Lung (tissue), 17 donors: ENCODE measurements at places on chromosomes 6 and 20.
A peak's percentile ranks its signal among the peaks of the same experiment; 100 is the strongest.

DNA sequence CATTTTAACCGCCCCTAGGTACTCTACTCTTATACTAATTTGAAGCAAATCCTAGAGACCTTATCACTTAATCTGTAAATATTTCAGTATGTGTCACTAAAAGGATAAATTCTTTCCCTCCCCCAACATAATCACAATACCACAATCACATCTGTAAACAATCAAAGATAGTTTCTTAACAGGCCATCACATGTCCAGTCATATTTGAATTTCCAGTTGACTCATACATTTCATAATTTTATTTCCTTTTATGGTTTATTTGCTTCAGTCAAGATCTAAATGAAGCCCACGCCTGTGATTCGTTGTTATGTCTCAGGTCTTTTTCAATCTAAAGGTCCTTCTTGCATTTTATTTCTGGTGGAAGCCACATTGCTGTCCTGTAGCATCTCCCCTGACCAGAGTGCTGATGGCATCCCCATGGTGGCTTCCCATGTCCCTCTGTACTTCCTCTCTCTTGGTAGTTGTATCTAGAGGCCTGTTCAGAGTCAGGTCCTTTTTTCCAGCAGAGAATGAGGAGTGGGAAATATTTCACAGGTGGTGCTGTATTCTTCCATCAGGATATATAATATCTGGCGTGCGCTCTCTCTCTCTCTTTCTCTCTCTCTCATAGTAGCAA lies 128.6 kb upstream of the SLC22A23 start:
- DNase-seq = peak; percentile 20

- no peak for DNase-seq
Observed at GRCh38 chr6:144555066-144555465, 269.9 kb downstream of the UTRN start.

GRCh38 chr20:42572320-42573016 lies 617.2 kb downstream of the PTPRT start:
- no peak for DNase-seq

DNA sequence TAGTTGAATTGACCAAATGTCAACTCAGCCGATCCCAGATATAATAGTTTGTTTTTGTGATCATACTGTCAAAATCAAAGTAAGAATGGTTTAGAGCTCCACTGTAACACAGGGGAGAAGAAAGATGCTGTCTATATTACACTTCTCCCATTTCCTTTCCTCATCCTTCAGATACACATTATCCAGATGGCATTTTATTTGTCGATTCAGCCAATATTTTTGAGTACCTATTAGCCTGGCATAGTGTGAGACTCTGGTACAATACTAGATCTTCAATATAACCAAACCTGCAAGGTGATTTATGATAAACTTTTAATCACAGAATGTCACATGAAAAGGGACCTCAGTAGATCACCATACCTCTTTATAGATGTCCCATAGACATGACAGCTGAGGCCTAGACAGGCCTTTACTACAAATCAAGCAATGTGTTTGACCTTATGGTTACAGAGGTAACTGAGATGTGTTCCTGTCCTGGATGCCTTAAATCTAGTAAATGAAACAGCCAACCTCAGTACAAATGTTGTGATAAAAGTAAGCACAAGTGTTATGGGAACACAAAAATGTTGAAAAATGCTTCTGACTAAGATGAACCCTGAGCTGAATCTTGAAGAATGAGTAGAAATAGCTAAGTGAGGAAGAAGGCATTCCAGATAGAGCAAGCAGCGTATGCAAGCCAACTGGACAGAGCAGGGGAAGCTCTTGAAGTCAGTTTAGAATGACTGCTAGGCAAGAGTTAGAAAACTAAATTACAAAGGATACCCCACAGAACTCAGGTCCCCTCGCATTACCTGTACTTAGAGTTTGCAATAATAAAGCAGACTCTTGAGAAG lies 1.9 kb downstream of the FBXO9 start:
- no peak for DNase-seq

DNA sequence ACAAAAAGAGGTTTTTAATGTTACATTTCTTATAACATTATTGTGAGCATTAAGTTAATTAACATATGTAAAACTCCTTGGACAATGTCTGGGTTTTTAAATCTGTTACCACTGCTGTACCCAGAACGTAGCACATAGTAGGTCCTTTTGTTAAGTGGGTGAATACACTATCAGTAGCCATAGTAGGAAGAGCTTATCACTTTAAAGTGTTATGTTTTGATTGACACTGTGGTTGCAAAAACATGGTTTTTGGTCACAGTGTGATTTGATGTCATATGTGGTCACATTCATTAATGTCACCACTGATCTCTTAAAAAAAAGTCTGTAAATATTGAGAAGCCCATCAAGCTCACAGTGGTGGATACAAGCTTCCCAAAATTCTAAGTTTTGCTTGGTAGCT lies 160.7 kb downstream of the PLCB1 start:
- no peak for DNase-seq

DNA sequence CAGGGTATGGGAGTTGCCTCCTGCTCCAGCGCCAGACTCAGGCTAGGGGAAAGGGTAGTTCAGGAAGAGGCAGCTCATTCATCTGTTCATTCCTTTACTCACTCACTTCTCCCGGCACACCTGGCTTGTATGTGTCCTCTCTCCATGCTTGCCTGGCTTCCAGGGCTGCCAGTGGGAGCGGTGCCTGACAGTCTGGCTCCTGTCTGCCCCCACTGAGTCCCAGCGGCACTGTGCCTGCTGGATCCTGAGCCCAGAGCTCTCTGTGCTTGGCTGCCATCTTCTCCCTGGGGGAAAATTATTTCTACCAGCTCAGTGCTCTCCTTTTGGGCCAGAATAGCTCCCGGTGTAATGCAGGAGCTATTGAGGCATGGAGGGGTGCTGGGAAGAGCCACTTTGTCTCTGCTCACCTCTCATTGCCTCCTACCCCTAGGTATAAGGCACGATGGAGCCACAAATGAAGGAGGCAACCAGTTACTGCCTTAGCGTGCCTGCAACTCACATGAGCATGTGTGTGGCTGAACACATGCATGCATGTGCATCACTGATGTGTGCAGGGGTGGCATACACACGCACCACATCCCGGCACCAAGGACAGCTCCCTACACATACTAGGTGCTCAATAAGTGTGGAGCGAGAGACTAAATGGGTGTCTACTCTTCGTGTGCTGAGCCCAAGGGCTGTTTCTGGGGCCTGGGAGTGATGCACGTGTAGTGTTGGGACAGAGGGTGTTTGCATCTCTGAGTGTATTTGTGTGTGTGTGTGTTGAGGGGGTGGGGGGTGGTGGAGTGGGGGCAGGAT lies 46.6 kb downstream of the CDH22 start:
- no peak for DNase-seq

GRCh38 chr6:42947950-42948349 lies 12.6 kb upstream of the GNMT start:
- no peak for DNase-seq

DNA sequence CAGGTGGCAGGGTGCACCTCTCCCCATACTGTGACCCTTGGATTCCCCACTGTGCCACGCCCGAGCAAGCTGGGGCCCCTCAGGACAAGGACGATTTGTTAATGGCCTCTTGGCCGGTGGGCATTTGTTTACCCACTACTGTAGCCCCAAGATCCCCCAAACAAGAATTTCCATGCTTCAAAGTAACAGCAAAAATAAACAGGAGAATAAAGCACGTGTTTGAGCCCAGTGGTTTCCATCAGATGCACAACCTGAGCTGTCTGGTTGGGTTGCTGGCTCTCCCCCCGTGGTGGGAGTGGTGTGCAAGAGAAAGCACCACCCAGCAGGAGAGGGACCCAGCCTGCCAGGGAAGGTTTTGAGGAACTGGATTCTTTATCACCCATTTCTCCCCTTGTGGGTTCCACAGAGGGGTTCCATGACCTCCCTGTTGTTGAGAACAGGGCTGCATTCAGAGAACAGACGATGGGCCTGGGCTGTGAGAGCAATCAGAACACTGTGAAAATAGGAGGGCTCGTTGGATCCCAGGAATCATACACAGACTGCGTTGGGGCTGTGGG lies 4.8 kb downstream of the CD93 start:
- DNase-seq = no peak

DNA sequence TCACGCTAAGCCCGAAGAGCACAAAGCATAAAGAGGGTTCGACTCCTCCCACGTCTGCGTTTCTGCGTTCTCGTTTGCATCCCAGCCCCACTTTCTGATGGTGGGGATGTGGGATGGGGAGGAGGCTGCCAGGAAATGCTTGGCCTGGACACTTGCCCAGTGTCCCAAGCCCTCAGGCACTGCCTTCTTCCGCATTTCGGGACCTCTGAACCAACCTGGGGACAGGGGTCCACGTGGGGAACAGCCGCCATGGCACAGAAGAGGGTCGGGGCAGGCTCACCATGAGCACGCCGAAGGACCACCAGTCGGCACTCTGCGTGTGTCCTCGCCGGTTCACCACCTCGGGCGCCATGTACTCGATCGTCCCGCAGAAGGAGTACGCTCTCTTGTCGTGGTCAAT lies 88.2 kb downstream of the RAMACL start:
- DNase-seq = no peak

DNA sequence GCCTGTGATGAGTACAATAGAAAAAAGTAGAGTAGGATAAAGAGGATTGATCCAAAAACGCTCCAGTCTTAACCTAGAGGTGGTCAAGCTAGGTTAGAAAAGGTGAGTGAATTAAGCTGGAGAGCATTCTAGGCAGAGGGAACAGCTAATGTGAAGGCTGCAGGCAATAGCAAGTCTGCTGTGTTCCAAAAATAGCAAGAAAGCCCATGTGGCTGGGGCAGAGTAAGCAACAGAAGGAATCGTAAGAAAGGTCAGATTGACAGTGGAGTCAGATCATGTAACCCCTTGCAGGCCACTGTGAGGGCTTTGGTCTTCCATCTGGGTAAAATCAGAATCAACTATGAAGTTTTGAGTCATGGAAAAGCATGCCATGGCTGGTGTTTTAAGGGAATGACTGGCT lies 155.0 kb downstream of the OPN5 start:
- no peak for DNase-seq

GRCh38 chr6:72267470-72267869 lies 354.4 kb upstream of the KCNQ5 start:
- no peak for DNase-seq

GRCh38 chr6:36280467-36280866 lies 10.6 kb downstream of the PNPLA1 start:
- DNase-seq = no peak

DNA sequence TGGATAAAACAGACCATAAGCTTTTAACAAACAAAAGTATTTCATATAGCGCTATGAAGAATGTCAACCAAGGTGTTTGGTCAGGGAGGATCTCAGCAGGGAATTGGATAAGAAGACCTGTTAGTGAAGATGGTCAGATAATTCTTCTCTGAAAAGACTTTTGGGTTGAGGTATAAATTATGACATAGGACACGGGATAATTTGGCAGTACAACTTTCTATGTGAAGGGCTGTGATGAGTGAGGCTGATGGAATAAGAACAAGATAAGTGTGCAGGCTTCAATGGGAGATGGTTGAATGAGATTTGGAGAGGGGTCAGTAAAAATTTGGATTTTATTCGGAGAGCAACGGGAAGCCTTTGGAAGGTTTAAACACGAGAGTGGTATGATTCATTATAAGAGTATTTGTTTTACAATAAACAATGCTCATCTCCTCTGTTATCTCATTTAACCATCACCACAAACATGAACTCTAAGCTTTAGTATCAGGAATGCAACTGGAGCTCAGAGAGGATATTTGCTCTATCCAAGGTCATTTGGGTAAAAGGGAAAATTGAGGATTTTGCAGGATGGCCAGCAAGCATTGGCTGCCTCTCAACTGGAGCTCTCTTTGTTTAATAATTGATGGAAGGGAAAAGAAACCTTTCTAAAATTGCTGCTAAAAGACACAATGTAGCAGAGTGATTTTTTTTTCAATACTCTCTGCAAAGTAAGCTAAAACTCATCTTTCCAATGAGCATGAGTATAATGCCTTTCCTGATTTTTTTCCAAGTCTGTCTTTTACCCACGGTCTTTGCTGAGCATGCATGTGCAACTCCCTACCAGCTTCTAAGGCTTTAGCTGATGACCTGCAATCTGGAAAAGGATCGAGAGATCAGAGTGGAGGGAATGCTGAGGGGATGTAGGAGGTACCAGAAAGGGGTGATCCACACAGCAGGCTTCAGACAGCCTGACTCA lies 534.0 kb downstream of the CBLN4 start:
- DNase-seq = no peak

DNA sequence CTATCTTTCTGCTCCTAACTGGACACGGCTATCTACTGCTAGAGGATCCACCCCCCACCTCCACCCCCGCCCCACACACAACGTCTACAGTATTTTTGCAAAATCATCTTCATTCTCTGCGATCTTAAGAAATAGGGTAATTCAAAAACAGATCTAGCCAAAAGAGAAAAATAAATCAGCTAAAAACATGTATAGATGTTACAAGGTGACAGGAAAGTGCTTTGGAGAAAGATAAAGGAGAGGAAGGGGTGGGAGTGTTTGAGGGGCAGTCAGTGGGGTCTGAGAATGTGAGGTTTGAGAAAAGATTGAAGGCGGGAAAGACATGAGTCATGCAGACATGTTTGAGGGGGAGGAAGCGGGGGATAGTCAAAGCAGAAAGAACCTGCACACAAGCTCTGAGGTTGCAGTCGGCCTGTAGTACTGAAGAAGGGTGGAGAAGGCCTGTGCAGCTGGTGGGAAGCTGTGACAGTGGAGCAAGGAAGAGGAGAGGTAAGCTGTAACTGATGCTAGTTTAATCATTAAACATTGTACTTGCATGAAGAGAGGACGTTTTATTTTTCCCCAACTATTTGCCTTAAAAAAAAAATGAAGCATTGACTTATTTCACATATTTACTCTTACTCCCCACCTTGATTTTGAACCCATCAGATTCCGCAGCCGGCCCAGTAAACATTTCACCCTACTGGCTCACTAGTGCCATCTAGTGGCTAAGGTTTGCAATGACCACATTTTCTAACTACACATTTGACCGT lies 332.6 kb downstream of the ADGRB3 start:
- DNase-seq = peak; percentile 78

- no peak for DNase-seq
Observed at GRCh38 chr6:37688078-37688850, 9.4 kb downstream of the MDGA1 start.

- peak; percentile 74 for DNase-seq
Observed at GRCh38 chr6:6315660-6316059, 4.8 kb downstream of the F13A1 start.

DNA sequence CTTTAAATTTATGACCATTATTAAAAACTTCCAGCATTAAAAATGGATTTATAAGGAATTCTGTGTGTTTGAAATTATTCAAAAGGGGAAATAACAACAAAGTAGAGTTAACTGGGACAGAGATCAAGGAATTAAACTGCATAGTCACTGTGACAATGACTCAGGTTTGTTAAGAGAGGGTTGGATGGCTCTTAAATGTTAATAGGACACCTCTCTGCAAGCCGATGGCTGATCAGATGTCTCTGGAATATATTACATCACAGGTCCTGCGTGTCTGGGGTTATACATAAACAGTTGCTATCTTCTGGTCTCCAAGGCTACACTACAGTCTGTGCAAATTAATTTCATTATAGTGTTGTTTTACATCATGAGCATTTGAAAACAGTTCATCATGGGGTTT lies 574.3 kb downstream of the COL12A1 start:
- no peak for DNase-seq
